ENCODE measurements at places on chromosomes 7 and 10. TPM values are rescaled to one million over a fixed set of nuclear protein-coding genes. Genes with fewer than 3 reads are reported as not detected.

- peaks cover 2% of the 10 kb centered on the region for H3K27me3 ChIP-seq
- H3K4me3 ChIP-seq = no peak overlapping the region
- H3K27ac ChIP-seq = no peak overlapping the region
- no peaks in the 10 kb centered on the region for H3K4me1 ChIP-seq
Measured at GRCh38 chr10:128481152-128481840, 355.1 kb upstream of the MKI67 start.

GRCh38 chr10:70775679-70776454 is 9.3 kb downstream of the TBATA start:
- no peaks in the 10 kb centered on the region for H3K4me1 ChIP-seq
- H3K27ac ChIP-seq = no peak overlapping the region
- no peaks in the 10 kb centered on the region for H3K36me3 ChIP-seq
- DNase-seq = no peak
- H3K27me3 ChIP-seq = no peaks in the 10 kb centered on the region

DNA sequence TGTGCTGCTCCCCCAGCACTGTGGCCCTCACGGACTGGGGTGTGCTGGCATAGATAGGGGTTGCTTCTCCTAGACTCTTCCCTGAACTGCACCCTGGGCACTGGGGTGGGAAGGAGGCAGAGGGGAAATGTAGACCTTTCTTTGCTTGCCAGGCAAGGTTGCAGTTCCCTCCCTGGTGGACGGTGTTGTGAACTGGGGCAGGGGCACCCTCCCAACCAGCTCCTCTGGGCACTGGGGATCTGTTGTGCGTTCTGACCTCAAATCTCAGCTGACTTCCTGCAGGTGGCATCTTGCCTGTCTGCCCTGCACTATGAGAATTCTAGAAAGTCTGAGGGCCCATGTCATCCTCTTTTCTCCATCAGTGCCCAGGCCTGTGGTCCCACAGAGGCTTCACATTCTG is 53.9 kb downstream of the ARHGAP22 start:
- H3K27me3 ChIP-seq = no peaks in the 10 kb centered on the region
- no peaks in the 10 kb centered on the region for H3K4me1 ChIP-seq
- no peak overlapping the region for H3K27ac ChIP-seq
- H3K4me3 ChIP-seq = no peak overlapping the region
- H3K36me3 ChIP-seq = no peaks in the 10 kb centered on the region

Gene TET1
- total RNA-seq = 17.4 TPM

Gene AFAP1L2
- total RNA-seq = not detected

DNA sequence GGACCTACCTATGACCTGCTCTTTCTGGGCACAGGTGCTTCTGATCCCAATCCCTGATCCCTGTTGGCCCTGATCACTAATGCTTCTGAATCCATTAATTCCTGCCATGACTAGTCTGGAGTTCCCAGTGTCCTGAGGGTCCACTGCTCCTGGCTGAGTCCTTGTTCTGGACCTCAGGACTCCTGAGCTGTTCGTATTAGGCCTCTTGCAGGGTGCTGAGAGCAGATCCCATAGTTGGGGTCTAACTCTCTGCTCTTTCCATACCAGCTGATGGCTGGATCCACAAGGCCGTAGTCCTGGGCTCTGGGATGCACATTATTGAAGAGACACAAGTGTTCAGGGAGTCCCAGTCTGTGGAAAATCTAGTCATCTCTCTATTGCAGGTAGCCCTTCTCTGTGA is 7.0 kb downstream of the MRPL43 start:
- no peak overlapping the region for H3K4me3 ChIP-seq
- H3K27ac ChIP-seq = no peak overlapping the region
- no peaks in the 10 kb centered on the region for H3K4me1 ChIP-seq
- H3K27me3 ChIP-seq = no peaks in the 10 kb centered on the region
- DNase-seq = no peak

DNA sequence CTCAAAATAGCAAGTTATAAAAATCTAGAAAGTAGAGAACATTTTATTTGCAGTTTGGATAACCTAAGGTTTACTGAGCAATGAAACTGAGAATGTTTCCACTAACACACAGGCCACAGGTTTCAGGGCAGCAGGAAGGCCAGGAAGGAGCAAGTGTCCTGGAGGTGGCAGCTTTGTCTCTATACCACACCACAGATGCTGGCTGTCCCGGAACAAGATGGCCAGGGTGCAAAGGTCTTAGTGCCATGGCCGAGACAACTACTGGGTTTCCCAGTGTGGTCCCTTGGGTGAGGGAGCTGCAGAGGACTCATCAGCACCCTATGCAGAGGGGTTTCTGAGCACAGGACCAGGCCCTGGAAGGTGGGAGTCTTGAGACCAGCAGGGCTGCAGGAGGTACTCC is 92.0 kb downstream of the CTBP2 start:
- H3K36me3 ChIP-seq = no peaks in the 10 kb centered on the region
- peaks cover 22% of the 10 kb centered on the region for H3K4me1 ChIP-seq
- H3K4me3 ChIP-seq = no peak overlapping the region
- no peaks in the 10 kb centered on the region for H3K27me3 ChIP-seq
- DNase-seq = no peak

DNA sequence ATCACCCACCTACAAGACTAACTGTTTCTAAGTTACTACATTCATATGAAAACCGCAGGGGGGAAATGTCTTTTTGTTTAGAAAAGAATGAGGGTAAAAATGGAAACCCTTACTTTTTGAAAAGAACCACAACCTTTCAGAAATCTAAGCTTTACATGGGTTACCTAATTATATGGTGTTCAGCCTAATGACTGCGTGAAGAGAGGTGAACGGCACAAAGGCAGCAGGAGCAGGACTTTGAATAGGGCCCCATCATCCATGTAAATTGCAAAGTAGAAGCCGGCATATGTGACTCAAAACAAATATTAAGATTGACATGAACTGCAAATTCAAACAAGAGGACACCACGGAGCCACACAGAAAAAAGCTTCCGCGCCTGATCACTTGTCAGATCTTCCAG is 25.1 kb downstream of the NEBL start:
- H3K4me1 ChIP-seq = no peaks in the 10 kb centered on the region
- H3K36me3 ChIP-seq = no peaks in the 10 kb centered on the region
- no peaks in the 10 kb centered on the region for H3K27me3 ChIP-seq
- no peak for DNase-seq

DNA sequence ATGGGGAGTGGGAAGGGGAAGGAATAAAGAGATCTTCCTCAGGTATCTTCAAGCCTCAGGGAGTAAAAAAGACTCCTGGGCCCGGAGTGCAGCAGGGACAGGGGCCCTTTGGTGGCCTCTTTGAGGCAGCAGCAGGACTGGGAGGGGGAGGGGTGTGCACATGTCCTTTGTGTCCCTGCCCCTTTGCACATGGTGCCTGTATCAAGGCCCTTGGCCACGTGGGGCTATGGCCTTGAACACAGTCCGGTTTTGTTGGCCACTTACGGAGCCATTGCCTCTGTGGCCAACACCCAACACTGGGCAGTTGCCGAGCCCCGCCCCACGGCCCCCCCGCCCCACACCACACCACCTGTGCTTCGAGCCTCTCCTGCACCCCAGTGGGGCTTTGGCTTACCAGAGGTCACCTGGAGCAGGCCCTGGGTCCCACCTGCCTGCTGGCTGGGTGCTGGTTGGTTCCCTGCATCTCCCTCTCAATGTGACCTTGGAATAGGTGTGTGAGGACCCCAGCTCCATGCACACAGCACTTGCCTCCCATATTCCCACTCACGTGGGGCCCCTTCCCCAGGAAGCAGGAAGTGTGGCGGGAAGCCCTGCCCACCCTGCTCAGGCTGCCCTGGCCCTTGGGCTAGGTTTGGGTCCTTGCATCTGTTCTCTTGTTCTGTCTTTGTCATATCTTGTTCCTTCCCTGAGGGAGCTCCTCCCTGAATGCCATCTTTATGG is 5.4 kb downstream of the SAP25 start:
- peaks cover 14% of the 10 kb centered on the region for H3K4me1 ChIP-seq
- no peak overlapping the region for H3K27ac ChIP-seq
- no peaks in the 10 kb centered on the region for H3K36me3 ChIP-seq
- no peak for DNase-seq

- H3K36me3 ChIP-seq = no peaks in the 10 kb centered on the region
- H3K4me3 ChIP-seq = no peak overlapping the region
- no peaks in the 10 kb centered on the region for H3K4me1 ChIP-seq
- no peak for DNase-seq
- H3K27me3 ChIP-seq = peaks cover 9% of the 10 kb centered on the region
Measured at GRCh38 chr7:36683695-36684357, 40.5 kb downstream of the AOAH start.

Gene CALCR
- not detected for total RNA-seq

GRCh38 chr7:83077328-83077727 is 85.4 kb downstream of the PCLO start:
- no peak overlapping the region for H3K27ac ChIP-seq
- no peak for DNase-seq
- no peak overlapping the region for H3K4me3 ChIP-seq
- no peaks in the 10 kb centered on the region for H3K36me3 ChIP-seq
- H3K27me3 ChIP-seq = no peaks in the 10 kb centered on the region

Gene SPACDR
- 3.9 TPM for total RNA-seq

- peak overlapping the region; percentile 34 for H3K4me3 ChIP-seq
- peak; percentile 72 for DNase-seq
- peaks cover 99% of the 10 kb centered on the region for H3K27me3 ChIP-seq
- H3K27ac ChIP-seq = no peak overlapping the region
- H3K36me3 ChIP-seq = no peaks in the 10 kb centered on the region
- peaks cover 17% of the 10 kb centered on the region for H3K4me1 ChIP-seq
Measured at GRCh38 chr10:26215935-26216584, 514 bp upstream of the GAD2 start.

GRCh38 chr10:49058463-49059255 is 56.7 kb downstream of the VSTM4 start:
- H3K4me1 ChIP-seq = no peaks in the 10 kb centered on the region
- no peak overlapping the region for H3K27ac ChIP-seq
- H3K27me3 ChIP-seq = no peaks in the 10 kb centered on the region
- DNase-seq = no peak

- no peaks in the 10 kb centered on the region for H3K27me3 ChIP-seq
- no peaks in the 10 kb centered on the region for H3K36me3 ChIP-seq
- H3K27ac ChIP-seq = no peak overlapping the region
Measured at GRCh38 chr10:79090134-79090803, 21.5 kb downstream of the ZMIZ1 start.

- H3K27me3 ChIP-seq = peaks cover 15% of the 10 kb centered on the region
- no peak for DNase-seq
- no peaks in the 10 kb centered on the region for H3K36me3 ChIP-seq
Measured at GRCh38 chr10:121138112-121138860, 287.1 kb downstream of the WDR11 start.

DNA sequence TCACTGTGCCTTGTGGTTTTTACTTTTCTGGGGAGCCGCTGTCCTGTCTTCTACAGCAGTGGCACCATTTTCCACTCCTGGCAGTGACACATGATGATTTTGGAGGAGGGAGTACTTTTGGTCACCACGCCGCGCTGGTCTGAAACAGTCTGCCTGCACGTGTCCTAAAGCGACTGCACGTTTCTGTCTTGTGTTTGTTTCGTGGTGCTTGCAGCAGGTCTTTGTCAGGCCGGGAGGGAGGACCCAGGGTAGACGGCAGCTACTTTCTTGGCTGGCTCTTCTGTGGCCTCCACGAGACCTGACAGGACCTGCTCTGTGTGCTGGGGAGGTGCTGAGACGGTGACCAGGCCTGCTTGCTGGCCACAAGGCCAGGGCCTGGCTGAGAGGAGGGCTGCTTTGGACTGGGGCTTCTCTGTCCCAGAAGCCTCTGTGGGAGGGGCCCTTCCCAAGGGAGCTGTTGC is 82.0 kb downstream of the GLRX3 start:
- H3K36me3 ChIP-seq = no peaks in the 10 kb centered on the region
- no peak overlapping the region for H3K4me3 ChIP-seq
- no peak overlapping the region for H3K27ac ChIP-seq
- DNase-seq = no peak
- no peaks in the 10 kb centered on the region for H3K4me1 ChIP-seq
- no peaks in the 10 kb centered on the region for H3K27me3 ChIP-seq

DNA sequence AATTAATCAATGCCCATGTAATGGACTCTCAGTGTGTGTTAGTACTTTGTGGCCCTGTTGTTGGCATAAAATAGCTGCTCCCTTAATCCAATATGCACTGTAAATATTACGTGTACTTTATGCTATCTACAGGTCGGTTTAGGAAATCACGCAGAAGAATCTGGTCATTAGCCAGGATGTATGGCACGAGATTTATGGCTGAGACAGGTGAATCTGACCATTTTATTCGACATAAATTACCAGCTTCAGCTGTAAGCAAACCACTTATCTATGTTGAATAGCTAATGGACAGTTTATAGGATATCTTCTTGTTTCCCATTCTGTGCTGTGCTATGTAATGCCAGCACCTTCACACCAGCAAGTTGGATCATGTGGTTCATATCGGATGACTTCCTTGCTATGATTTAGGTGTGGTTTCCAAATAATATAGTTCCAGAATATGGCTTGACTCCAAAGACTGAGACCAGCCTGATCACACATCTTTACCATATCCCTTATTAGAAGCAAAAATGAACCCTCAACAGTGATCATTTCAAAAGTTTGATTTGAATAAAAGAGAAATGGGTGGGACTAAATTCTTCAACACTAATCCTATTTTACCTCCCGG is 301.4 kb downstream of the AHR start:
- no peak overlapping the region for H3K4me3 ChIP-seq
- no peaks in the 10 kb centered on the region for H3K27me3 ChIP-seq
- no peak for DNase-seq
- H3K4me1 ChIP-seq = peaks cover 12% of the 10 kb centered on the region

Gene EBLN1
- total RNA-seq = not detected

Gene IDI2
- not detected for total RNA-seq

Gene MLXIPL
- total RNA-seq = 17.4 TPM

DNA sequence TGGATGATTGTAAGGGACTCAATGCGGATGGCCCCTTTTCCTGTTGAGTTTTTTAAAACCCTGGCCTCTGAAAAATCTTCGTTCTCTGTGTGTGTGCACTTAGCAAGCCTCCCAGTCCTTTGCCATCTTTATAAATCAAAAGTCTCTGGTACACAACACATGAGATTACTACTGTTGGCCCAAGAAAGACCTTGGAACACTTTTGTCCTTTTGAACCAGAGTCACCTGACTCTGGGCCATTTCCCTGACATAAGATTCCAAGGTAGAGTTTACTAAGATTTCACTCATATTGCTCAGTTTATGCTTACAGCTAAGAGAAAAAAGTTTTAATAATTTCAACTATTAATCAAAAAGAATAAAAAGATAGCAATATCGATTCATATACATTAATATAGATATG is 64.7 kb upstream of the IFRD1 start:
- no peaks in the 10 kb centered on the region for H3K4me1 ChIP-seq
- H3K27me3 ChIP-seq = no peaks in the 10 kb centered on the region
- H3K4me3 ChIP-seq = no peak overlapping the region
- H3K27ac ChIP-seq = no peak overlapping the region
- no peak for DNase-seq
- no peaks in the 10 kb centered on the region for H3K36me3 ChIP-seq

- DNase-seq = no peak
- no peak overlapping the region for H3K4me3 ChIP-seq
- H3K27me3 ChIP-seq = no peaks in the 10 kb centered on the region
- no peaks in the 10 kb centered on the region for H3K36me3 ChIP-seq
- H3K4me1 ChIP-seq = no peaks in the 10 kb centered on the region
Measured at GRCh38 chr10:129560361-129560760, 93.3 kb downstream of the MGMT start.

- peak; percentile 68 for DNase-seq
- no peaks in the 10 kb centered on the region for H3K27me3 ChIP-seq
- no peak overlapping the region for H3K27ac ChIP-seq
Measured at GRCh38 chr7:30549931-30550493, 44.7 kb upstream of the GARS1 start.

- no peaks in the 10 kb centered on the region for H3K36me3 ChIP-seq
- H3K4me3 ChIP-seq = peak overlapping the region; percentile 57
- H3K27me3 ChIP-seq = peaks cover 99% of the 10 kb centered on the region
- no peak overlapping the region for H3K27ac ChIP-seq
Measured at GRCh38 chr10:75399461-75400162, 2.0 kb downstream of the ZNF503 start.
